ENCODE measurements at places on chromosomes 13 and 19. TPM values are rescaled to one million over a fixed set of nuclear protein-coding genes. Genes with fewer than 3 reads are reported as not detected.

DNA sequence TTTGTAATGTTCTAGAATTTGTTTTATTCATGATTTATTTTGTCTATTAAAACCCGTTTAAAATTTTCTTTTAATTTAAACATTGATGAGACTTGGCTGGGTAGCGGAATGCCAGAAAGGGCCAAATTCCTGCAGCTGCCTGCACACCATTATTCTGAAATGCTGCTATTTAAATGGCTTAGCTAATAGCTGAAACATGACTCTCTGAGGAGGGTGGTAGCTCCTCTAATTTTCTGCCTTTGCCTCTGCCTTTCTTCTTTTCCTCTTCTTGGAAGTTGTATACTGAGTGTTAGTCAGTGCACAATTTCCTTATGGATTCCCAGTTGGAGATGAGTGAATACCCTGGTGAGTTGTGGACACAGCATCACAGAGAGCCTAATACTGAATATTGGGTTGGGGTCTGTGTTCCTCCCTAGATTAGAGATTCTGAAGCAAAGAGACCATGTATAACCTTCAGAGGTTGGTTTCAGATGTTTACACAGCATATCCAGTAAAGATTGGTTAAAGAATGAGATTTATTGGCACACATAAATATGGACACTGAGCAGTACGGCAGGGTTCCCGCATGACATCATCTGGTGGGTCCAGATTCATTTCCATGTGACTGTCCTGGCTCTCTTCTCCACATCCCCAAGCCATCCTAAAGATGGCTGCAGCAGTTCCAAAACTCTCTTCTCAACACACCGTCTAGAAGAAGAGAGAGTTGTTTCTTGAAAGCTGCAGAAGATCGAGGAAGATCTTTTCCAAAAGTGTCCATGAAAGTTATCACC, 55.9 kb downstream of the MTUS2 start:
- no peak for DNase-seq

Gene PABPC3
- total RNA-seq = 0.17 TPM

- DNase-seq = no peak
Observed at GRCh38 chr19:48591021-48591420, 15.5 kb upstream of the SPACA4 start.

GRCh38 chr13:77042566-77043177, 15.7 kb upstream of the FBXL3 start:
- DNase-seq = no peak

Gene TMEM190
- not detected for total RNA-seq

Gene WASF3
- 3.8 TPM for total RNA-seq

GRCh38 chr19:54282686-54283470, 2.0 kb upstream of the LILRB2 start:
- no peak for DNase-seq

Gene GRIN3B
- total RNA-seq = 2.4 TPM

DNA sequence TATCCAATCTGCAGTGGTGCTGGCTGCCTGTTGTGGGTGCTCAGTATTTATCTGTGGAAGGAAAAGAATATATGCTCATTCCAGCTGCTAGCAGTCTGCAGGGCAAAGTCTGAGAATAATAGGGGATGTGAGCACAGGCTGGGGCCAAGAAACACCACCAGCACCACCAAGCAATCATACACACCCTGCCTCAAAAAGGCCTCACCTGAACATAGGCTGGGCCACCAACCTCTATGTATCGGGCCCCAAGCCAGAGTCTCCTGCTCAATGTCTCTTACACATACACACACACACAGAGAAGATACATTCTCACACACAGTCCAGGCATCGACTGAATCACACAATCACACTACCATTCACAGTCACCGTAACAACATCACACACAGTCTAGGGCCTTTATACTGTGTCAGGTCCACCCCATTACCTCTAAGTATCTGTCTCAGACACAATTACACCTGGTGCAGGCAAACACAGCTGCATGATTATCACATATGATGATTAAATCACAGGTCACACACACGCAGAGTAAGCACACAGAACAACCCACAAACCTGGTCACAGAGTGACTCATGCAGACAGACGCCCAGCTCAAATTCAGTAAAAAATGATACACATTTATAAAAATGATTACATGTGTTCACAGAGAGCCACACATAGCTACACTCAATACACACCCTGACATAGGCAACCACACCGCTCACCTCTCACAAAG, 1.3 kb upstream of the ZSCAN22 start:
- no peak for DNase-seq

DNA sequence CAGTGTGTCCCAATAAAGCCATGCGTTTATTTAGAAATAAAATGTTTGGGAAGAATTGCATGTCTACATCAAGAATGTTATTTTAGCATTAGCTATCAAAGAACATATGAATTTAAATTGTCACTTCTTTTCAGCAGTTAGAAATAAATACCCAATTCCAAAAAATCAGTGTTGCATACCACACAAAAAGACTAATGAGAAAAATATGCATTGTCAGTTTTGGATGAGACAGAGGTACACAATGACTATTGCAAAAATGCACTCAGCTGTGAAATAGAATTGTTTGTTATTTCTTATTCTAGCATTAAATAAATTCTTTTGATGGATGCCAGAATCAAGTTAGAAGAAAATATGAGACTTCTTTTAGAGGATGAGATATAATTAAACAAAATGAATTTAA, 833.9 kb downstream of the SLITRK1 start:
- peak; percentile 76 for DNase-seq

GRCh38 chr19:38284422-38284821, 19.6 kb upstream of the C19orf33 start:
- DNase-seq = no peak

Gene ZNF66
- 5.2 TPM for total RNA-seq

Gene CALR3
- not detected for total RNA-seq

GRCh38 chr13:110447058-110447511, 114.4 kb downstream of the RAB20 start:
- DNase-seq = no peak

Gene ZNF585A
- total RNA-seq = 8.4 TPM

DNA sequence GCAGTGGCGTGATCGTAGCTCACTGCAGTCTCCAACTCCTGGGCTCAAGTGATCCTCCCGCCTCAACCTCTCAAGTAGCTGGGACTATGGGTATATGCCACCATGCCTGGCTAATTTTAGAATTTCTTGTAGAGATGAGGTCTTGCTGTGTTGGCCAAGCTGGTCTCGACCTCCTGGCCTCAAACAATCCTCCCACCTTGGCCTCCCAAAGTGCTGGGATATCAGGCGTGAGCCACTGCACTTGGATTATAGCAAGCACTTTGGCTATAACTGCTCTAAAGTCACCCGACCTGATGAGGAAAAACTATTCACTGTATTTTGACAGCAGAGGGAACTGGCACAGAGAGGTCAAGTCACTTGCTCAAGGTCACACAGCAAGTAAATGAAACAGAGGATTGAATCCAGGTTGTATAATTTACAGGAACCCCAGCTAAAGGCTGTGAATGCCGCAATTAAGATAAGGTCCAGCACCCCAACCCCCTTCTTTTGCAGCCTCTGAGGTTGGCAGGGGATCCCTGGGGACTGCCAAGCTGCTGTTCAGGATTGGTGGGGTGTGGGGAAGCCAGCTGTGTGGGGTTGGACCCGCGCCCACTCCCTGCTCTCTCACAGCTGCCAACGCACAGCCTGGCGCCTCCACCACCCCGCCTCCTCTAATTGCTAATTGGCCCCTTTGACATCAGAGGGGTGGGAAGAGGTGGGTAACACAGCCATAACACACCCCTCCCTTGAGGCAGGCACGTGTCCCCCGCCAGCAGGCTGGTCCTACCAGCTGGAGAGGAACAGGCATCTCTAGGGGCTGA, 6.0 kb downstream of the TMIGD2 start:
- no peak for DNase-seq

- DNase-seq = no peak
Observed at GRCh38 chr13:113122550-113123225, at the start of gene F10. Gene F10, plus strand, starts transcription at chr13:113122799. Its CDS starts 57 bp downstream, at chr13:113122856.

- no peak for DNase-seq
Observed at GRCh38 chr19:35714601-35715354, 3.0 kb upstream of the KMT2B start.

GRCh38 chr19:34353546-34353945, 11.4 kb upstream of the GPI start:
- no peak for DNase-seq

Gene ZNF681
- total RNA-seq = 2.8 TPM

GRCh38 chr13:114019367-114019766, 45.5 kb upstream of the C13orf46 start:
- no peak for DNase-seq

- DNase-seq = no peak
Observed at GRCh38 chr13:38044067-38044466, 174.5 kb upstream of the TRPC4 start.

GRCh38 chr19:1933244-1933643, 7.7 kb upstream of the CSNK1G2 start:
- DNase-seq = no peak

- no peak for DNase-seq
Observed at GRCh38 chr19:8488365-8488764, 14.1 kb downstream of the PRAM1 start.

Gene SHD
- not detected for total RNA-seq

GRCh38 chr19:11434703-11435056, 241 bp downstream of the ODAD3 start:
- DNase-seq = no peak

GRCh38 chr19:2329501-2329916, 1.0 kb downstream of the SPPL2B start:
- DNase-seq = no peak

- DNase-seq = no peak
Observed at GRCh38 chr13:97499181-97499580, 65.2 kb downstream of the RAP2A start.

- DNase-seq = no peak
Observed at GRCh38 chr13:60757501-60758215, 360.6 kb downstream of the TDRD3 start.

Gene CFD
- 3.1 TPM for total RNA-seq

Gene RFPL4A
- not detected for total RNA-seq

DNA sequence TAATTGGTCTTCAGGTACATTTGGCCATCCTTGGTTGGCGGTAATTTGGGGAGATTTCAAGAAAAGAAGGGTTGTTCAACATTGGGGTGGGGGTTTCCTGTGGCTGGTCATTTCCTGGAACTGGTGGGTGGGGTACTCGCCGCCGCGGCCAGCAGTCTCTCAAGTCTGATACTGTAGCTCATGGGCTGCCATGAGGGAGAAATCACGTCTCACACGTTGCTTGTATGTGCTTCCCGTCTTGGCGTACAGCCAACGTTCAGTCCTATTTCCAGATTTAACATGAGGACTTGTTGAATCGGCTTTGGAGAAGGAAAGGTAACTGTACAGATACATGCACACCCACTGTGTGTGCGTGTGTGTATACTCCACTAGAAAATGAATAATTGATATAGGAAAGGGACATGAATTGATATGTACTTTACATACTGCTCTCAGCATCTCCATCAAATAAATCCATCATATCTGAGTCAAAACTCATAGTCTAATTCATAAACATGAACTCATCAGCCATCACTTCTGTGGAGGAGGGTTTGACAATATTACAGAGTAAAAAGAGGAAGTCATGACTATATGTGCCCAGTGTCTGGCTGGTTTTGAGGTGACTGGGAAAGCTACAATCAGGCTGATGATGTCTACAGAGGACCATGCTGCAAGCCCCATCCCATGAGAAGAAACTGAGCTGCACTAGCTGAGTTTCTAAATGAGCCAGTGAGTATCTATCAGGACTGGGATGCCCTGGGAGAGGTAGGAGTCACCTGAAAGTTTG, 418.1 kb downstream of the TSHZ3 start:
- DNase-seq = no peak

DNA sequence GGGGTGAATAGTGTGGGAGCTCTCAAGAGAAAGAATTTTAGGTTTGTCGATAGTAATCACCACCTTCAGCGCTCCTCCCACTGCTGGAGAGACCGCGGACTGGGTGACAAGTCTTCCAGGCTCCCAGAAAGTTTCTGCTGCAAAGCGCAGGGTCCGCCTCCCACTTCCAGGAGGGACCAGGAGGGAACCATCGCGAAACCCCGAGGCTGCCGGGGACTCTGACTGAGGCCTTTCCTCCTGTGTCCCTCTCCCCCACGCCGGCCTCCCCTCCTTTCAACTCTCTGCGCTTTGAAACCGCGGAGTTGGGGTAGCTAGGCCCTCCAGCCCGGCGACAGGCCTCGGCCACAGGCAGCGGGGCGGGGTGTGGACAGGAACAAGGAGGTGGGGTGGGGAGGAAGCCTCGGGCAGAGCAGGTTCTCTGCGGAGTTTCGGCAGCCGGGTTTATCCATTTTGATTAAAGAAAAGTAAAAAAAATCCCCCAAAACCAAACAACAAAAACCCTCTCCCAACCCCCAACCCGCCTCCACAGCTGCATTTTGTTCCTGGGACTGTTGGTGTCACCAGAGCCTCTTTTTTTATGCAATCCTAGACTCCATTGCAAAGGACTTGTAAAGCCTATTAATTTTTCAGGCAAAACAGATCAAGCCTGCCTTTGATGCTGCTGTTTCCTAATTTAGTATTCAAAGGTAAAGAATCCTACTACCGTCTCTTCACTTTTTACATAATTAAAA, 157.2 kb downstream of the TM9SF2 start:
- peak; percentile 67 for DNase-seq

Gene FUT3
- total RNA-seq = 3.1 TPM

- no peak for DNase-seq
Observed at GRCh38 chr13:111249637-111250360, 70.6 kb upstream of the TEX29 start.

- no peak for DNase-seq
Observed at GRCh38 chr19:9891609-9892373, 44.5 kb downstream of the OLFM2 start.

DNA sequence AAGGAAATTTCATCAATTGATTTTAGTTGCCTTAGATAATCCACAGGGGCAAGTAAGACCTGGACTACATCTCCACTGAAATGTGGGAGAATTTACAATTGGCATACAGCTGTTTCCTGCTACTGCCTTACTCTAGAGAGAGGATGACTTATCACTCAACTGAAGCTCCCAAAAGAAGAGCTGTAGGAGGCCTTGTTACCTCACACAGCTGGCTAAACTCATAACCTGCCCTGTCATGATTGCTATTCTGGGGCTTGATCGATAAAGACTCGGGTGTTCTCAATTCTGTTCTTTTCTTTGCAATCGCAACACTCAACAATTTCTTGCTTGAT, 1396.4 kb downstream of the EFNB2 start:
- no peak for DNase-seq

Gene CYP2F1
- not detected for total RNA-seq

DNA sequence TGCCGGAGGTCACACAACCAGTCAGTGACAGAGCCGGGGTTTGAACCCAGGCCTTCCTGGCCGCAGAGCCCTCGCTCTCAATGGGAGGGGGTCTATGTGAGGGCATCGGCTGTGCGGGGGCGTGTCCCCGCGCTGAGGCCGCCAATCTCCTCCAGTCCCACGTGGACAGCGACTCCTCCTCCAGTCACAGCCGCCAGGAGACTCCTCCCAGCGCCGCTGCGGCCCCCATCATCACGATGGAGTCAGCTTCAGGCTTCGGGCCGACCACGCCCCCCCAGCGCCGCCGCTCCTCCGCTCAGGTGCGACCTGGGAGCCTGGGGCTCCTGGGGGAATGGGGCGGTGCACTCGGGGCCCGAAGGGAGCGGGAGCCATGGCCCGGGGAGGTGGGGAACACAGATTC, 6.0 kb downstream of the SPRED3 start:
- DNase-seq = no peak
